Breast epithelium (tissue), 4 donors: ENCODE measurements at places on chromosomes 1 and 21. TPM values are rescaled to one million over a fixed set of nuclear protein-coding genes. Genes with fewer than 3 reads are reported as not detected.

DNA sequence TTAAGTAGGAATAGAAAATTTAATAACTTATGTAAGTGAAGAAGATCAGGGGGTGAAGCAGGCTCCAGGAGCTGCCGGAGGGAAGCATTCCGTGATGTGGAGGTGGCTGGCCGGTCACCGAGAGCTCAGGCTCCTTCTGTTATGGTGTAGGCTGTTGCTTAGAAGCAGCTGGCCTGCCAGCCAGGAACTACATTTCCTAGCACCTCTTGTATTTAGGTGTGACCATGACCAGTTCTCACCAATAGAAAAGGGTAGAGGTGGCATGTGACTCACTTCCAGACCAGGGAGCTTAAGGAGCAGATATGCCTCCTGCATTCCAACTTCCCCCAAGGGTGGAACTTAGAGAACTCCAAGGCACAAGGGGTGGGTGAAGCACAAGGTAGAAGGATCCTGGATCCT, 120.7 kb downstream of the ACTL8 start:
- DNase-seq = no peak

The KCND3 gene
- total RNA-seq = 10.2 TPM

The CD34 gene
- total RNA-seq = 15.7 TPM

DNA sequence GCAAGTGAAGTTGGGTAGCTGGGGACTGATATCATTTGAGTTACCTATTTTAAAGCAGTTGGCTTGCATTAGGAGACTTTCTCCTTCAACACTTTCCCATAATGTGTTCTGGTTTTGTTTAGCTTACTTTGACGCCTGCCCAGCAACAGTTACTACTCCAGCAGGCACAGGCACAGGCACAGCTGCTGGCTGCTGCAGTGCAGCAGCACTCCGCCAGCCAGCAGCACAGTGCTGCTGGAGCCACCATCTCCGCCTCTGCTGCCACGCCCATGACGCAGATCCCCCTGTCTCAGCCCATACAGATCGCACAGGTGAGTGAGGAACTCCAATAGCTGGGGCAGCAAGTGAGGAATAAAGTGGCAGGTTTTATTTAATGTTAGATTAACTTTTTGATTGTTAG, 144.3 kb downstream of the CD247 start:
- no peak for DNase-seq

DNA sequence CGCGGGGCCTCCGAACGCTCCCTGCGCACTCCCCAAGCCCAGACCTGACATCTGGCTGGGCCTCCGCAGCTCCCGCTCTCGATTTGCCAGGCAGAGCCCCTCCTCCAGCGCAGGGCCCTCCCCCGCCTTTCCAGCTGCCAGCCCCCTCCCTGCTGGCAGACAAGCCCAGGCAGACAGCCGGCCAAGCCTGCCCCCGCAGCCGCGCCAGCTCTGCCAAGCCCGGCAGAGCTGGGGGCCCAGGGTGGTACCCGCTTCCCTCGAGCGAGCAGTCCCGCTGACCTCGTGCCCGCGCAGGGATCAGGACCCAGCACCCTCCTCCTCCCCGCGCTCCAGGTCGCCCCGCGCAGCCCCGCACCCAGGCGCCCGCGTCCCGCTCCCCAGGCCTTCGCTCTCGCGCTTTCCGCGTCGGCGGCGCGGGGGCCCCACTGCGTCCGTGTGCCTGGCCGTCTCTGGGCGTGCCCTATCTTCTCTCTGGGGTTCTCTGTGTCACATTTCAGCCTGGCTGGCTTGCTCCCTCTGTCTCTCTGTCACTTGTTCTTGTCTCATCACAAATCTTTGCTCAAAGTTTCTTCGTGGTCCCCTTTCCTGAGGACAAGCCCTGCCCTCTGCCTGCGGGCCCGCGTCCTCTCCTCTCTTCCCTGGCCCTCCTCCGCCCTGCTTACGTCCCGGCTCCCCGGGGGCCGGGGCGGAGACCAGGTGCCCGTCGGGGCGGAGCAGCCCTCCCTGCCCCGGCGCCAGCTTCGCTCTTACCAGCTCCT, 580 bp downstream of the INKA2 start:
- DNase-seq = peak; percentile 66

GRCh38 chr1:115233598-115233997, 104.5 kb downstream of the NGF start:
- DNase-seq = no peak

The BARHL2 gene
- not detected for total RNA-seq

The OR2T5 gene
- total RNA-seq = not detected

The LTN1 gene
- total RNA-seq = 29.8 TPM

The KRTAP6-3 gene
- not detected for total RNA-seq

The RHBDL2 gene
- total RNA-seq = 1.6 TPM

- no peak for DNase-seq
These were observed 331.1 kb upstream of the NFIA start for GRCh38 chr1:60751306-60751705.

The GBP6 gene
- total RNA-seq = 0.44 TPM

GRCh38 chr1:180548686-180549317, 10.0 kb upstream of the OVAAL start:
- no peak for DNase-seq

The FAM163A gene
- not detected for total RNA-seq

GRCh38 chr21:28393279-28393678, 599.4 kb downstream of the LTN1 start:
- DNase-seq = no peak

DNA sequence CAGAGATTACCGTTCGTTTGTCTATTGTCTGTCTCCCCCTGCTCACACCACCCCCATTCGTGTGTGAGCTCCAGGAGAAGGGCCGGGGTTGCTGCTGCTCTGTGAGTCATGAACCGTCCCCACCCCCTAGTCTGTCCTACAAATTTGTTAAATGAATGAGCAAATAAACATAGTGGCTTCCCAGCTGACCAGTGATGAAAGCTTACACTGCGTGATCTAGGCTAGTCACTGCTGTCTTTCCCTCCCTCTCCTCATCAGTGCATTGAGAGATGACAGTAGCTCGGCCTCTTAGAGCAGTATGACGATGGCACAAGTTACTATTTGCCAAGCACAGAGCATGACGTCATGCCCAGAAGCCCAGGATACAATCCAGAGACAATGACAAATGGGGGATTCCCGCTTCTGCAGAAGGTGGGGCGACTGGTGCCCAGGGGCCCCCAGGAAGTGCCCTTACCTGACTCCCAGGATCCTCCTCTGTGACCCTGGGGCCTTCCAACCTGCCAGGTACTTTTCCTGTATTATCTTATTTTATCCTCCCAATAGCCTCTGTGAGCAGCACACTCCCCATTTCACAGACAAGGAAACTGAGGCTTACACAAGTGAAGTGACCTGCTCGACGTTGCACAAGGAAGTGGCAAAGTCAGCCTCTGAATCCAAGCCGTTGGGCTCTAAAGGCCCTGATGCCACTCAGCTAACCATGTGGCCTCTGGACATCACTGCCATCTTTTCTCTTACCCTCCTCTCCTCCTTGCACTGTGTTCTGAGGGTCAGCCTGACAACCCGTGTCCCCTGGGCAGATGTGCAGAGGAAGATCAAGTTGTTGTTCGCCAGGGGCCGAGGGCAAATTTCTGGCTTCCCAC, 8.6 kb upstream of the EPHA2 start:
- no peak for DNase-seq

DNA sequence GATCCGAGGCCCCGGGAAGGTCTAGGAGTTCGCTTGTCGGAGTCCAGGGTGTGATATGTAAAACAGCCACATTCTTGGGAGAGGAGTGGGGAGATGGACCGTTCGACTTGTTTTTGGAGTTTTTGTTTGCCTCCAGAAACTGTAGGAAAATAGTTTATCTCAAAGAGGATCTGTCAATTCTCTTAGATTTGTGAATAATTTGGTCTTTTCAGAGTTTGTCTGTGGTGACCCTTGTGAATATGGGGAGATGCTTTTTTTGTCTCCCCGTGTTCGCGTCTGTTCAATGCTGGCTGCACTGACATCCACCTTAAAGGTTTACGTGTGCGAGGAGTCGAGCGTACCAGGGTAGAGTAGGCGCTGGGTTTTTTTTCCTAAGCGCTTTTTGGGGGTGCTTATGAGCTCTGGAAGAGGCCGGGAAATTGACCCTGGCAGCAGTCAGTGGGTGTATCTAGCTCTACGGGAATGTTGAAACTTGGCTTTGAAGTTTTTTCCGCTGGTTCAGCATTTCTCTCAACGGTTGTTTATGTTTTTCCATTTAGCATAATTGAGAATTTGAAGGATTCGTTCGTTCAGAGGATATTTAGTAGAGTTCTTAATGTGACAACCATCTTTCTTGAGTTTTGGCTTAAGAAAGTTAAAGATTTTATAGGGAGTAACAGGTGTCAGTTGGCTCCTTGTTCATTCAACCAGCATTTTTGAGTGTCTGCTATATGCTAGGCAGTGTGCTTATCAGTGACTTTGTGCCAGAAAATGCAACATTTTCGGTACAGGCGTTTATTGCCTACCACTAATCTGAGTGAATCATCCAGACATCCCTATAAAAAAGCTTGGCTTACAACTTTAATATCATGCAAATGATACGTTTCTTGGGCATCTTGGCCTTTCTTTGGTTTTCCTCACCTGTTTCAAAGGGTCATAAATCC, 1.2 kb downstream of the SZRD1 start:
- no peak for DNase-seq

The RGS8 gene
- total RNA-seq = not detected

- no peak for DNase-seq
These were observed 77.9 kb downstream of the ADARB1 start for GRCh38 chr21:45152265-45152746.

- DNase-seq = no peak
These were observed 47.5 kb downstream of the FOXO6 start for GRCh38 chr1:41408691-41409090.

DNA sequence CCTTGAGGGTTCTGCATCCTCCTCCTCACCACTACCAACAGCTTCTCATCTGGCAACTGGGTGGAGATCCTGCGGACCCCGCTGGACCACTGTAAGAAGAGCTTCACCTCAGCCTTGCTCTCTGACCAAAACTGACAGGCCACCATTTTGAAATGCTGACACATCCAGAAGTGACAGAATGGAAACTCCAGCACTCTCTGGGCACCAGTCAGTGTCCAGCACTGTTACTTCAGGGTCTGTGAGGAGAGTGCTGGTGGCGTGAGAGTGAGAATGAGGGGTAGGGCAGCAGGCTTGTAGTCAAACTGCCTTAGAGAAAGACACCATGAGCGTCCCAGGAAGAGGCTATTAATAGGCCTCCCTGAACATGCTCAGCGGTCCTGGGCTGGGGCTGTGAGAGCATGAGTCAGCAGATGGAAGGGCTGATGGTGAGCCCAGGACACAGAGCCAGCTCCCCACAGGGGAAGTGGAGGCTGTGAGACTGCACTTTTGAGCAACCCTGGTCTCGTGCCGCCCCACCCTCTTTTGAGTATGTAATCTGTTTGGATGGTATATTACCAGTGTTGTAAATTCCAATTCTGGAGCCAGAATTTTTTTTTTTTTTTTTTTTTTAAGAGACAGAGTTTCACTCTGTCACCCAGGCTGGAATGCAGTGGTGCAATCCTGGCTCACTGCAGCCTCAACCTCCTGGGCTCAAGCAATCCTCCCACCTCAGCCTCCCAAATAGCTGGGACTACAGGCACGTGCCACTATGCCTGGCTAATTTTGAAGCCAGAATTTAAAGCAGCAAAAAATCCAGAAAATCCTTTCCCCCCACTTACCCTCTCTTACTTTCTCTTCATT, 34.4 kb upstream of the SLC30A1 start:
- DNase-seq = peak; percentile 34

The TTC39A gene
- 111 TPM for total RNA-seq

DNA sequence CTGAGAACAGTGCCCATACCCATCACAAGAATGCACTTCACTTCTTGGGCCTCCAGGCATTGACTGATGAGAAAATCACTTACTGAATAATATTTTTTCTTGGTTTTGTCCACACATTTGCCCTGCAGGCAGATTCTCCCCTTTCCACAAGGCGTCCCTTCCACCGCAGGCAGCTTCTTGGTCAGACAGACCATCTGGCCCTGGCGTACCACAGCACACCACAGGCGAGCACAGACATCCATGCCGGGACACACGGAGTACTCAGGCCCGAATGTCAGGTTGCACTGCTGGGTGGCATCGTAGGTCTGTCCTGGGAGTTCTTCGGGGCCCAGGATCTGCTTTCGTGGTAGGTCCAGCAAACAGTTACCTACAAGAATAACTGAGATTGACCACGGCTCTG, 32.5 kb downstream of the ADAMTS5 start:
- DNase-seq = no peak

DNA sequence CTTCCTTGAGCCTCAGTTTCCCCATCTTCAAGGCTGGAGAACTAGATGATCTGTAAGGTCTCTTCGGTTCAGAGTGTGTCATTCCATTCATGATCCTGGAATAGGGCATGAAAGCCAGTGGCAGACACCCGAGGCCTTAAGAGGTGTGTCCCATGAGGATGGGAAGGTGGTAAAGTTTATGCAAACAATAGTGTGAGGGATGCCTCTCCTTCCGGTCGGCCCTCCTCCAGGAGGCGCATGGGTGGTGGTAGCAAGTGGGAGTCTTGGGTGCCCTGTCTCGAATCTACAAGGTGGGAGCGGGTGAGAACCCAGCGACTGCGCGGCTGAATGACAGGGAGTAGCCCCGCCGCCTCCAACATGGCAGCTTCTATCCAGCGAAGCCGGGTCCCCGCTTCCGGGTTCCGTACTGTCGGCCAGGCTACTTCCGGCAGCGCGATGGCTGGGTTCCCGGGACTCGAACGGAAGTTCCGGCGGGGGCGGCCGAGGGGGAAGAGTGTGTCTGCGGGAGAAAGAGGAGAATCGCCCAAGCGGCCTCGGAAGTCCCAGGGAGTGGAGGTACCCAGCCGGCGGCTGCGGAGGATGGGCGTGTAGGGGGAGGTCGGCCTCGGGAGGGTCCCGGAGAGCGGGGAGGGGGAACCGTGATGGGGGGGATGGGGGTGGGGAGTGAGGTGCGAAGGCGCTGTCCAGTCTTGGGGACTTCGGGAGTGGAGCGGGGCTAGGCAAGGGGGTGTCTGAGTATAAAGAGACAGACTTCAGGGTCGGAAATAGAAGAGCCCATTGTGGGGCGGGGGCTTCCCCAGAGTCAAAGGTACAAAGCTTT, at the start of gene LYPLA2:
Gene LYPLA2, plus strand, starts transcription at position 450 of the 820 bp plus-strand sequence. CDS start 1,538 bp downstream, outside the sequence.
- peak; percentile 95 for DNase-seq

The FAM72D gene
- not detected for total RNA-seq

GRCh38 chr1:216731562-216731961, 8.3 kb upstream of the ESRRG start:
- DNase-seq = no peak

GRCh38 chr1:169571450-169571849, 14.8 kb downstream of the F5 start:
- no peak for DNase-seq

GRCh38 chr1:19980314-19980713, 896 bp upstream of the PLA2G2A start:
- DNase-seq = no peak

The TMEM9 gene
- 99.8 TPM for total RNA-seq

DNA sequence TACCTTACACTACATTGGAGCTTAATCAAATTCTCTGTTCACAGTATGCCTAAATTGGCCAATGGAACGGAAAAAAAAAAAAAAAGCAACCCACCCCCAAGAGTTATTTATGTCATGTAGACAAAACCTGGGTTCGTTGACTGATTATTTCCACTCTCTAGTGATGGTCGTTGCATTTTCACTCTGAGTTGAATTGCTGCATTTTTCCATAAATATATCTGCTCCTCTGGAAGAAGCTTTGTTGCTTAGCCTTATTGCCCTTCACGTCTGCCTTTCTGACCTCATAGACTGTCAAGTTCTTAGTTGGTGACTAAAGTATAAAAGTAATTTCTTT, 90.2 kb upstream of the RUNX1 start:
- no peak for DNase-seq

The HSPB7 gene
- 8.8 TPM for total RNA-seq

- no peak for DNase-seq
These were observed 485.5 kb downstream of the DISC1 start for GRCh38 chr1:232112076-232112475.

The METTL25B gene
- 41.3 TPM for total RNA-seq

GRCh38 chr1:84253891-84254290, 47.6 kb upstream of the SAMD13 start:
- peak; percentile 49 for DNase-seq
